ENCODE measurements at places on chromosomes 5 and 9. TPM values are rescaled to one million over a fixed set of nuclear protein-coding genes. Genes with fewer than 3 reads are reported as not detected.

The PCDHB13 gene
- total RNA-seq = 9.8 TPM

The ZDHHC11B gene
- total RNA-seq = 0.39 TPM

The LCN10 gene
- 8.8 TPM for total RNA-seq

The PHPT1 gene
- 64.2 TPM for total RNA-seq

The PHYHD1 gene
- 42.7 TPM for total RNA-seq

The SHOC1 gene
- total RNA-seq = not detected

The PCDHB4 gene
- 14.5 TPM for total RNA-seq

The PCDHB10 gene
- 10.4 TPM for total RNA-seq

The NADK2 gene
- 20.1 TPM for total RNA-seq

The SCGB3A2 gene
- not detected for total RNA-seq

The PTBP3 gene
- total RNA-seq = 46.5 TPM

The KIAA0825 gene
- total RNA-seq = 9.2 TPM

The IFNA17 gene
- not detected for total RNA-seq

The SVEP1 gene
- 53.8 TPM for total RNA-seq

The PCSK1 gene
- total RNA-seq = 0.22 TPM

The TLE4 gene
- total RNA-seq = 28.2 TPM

DNA sequence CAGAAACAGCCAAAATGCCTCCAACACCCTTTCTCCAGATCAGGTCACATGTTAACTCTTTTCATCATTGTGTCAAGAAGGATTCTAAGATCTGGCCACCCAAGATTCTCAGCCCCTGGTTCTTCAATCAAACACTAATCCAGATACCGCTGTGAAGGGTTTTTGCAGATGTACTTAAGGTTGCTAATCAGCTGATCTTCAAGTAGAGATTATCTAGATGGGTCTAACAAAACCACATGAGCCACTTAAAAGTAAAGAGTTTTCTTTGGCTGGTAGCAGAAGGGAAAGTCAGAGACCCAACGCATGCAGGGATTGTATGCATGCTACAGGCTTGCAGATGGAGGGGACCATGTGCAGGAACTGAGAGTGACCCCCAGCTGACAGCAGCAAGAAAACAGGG is 267.9 kb downstream of the CDK5RAP2 start:
- H3K4me1 ChIP-seq = no peaks in the 10 kb centered on the region
- DNase-seq = no peak
- no peak overlapping the region for H3K4me3 ChIP-seq
- no peak overlapping the region for H3K27ac ChIP-seq
- H3K36me3 ChIP-seq = no peaks in the 10 kb centered on the region

- H3K27ac ChIP-seq = no peak overlapping the region
- H3K4me3 ChIP-seq = no peak overlapping the region
- H3K27me3 ChIP-seq = no peaks in the 10 kb centered on the region
- H3K36me3 ChIP-seq = no peaks in the 10 kb centered on the region
- H3K4me1 ChIP-seq = no peaks in the 10 kb centered on the region
- no peak for DNase-seq
These were observed 222.1 kb downstream of the SYK start for GRCh38 chr9:91023741-91024140.

- H3K27me3 ChIP-seq = no peaks in the 10 kb centered on the region
- no peaks in the 10 kb centered on the region for H3K36me3 ChIP-seq
- no peak for DNase-seq
- H3K27ac ChIP-seq = no peak overlapping the region
These were observed 174.3 kb downstream of the MRPS30 start for GRCh38 chr5:44983006-44983405.

DNA sequence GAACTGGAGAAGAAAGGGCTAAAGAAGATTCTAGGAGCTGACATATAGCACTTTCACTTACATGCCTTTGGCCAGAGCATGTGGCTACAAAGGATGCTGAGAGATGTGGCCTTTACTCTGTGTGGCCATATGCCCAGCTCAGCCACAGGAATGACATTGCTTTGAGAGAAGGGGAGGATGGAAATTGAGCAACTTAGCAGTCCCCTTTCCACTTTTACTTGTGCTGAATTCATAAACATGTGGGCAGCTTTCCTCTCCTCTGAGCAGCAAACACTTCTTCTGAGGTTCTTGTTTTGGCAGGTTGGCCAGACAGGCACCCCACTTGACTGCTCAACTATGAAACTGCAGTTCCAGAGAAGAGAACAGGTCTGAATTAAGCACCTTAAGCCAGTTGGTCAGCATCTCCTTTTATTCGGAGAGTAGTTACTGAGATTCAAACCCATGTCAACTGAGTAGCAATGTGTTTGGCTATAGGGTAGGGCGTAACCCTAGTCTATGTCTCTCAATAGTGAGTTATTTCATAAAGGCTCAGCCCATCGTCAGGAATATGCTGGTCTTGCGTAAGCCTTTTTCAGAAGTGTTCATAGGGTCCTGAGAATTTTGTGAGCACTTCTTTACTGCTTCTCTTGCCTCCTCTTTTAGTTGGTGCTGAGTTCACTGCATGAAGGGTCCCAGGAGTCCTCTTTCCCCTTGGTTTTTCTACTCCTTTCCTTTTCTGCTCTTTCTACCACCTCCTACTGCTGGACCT is 134.5 kb downstream of the PALM2AKAP2 start:
- no peaks in the 10 kb centered on the region for H3K27me3 ChIP-seq
- H3K36me3 ChIP-seq = no peaks in the 10 kb centered on the region
- DNase-seq = no peak
- no peak overlapping the region for H3K4me3 ChIP-seq
- no peak overlapping the region for H3K27ac ChIP-seq
- H3K4me1 ChIP-seq = no peaks in the 10 kb centered on the region

- no peaks in the 10 kb centered on the region for H3K27me3 ChIP-seq
- H3K36me3 ChIP-seq = no peaks in the 10 kb centered on the region
- H3K27ac ChIP-seq = peak overlapping the region; percentile 86
- DNase-seq = no peak
- H3K4me3 ChIP-seq = no peak overlapping the region
These were observed 65.3 kb upstream of the PLPP1 start for GRCh38 chr5:55600086-55600485.

DNA sequence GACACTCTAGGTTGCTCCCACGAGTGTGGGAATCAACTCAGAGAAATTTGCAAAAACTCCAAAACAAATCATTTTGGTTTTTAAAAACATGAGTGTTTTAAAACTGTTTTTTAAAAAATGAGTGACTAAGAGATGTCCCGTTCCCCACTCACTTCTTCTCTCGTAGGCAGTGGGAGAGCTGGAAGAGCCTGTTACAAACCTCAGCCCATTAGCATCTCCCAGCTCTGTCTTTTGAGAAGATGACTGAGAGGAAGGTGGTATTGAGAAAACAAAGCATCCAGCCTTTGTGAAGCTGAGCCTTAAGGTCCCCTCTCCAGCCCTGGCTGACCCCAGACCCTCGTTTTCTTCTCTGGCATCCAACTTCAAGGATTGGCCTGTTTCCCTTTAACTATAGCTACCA is 4.7 kb upstream of the ANKRD33B start:
- DNase-seq = no peak
- H3K4me3 ChIP-seq = no peak overlapping the region
- peaks cover 23% of the 10 kb centered on the region for H3K4me1 ChIP-seq

DNA sequence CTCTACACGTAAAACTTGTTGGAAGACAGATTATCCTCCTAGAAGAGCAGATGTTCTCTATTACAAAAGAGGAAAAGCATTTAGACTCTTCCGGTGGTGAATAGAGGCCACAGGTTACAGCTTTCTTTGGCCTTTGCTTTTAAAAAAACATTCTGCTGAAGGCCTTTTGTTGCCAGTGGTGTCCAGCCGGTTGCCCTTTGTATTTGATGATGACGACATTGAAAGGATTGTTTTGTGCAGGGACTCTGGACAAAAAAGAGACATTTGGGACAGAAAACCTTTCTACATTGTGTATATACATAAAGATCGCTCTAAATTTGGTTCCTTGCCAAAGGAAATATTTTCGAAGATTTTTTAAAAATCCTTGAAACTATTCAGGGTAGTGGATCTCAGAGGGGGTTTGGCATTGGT is 180.3 kb downstream of the C9orf152 start:
- no peaks in the 10 kb centered on the region for H3K27me3 ChIP-seq
- DNase-seq = peak; percentile 38
- no peaks in the 10 kb centered on the region for H3K4me1 ChIP-seq
- H3K27ac ChIP-seq = no peak overlapping the region

GRCh38 chr9:93505541-93506132 is 52.3 kb upstream of the FAM120AOS start:
- peaks cover 7% of the 10 kb centered on the region for H3K4me1 ChIP-seq
- H3K27ac ChIP-seq = no peak overlapping the region
- no peaks in the 10 kb centered on the region for H3K27me3 ChIP-seq
- DNase-seq = no peak

DNA sequence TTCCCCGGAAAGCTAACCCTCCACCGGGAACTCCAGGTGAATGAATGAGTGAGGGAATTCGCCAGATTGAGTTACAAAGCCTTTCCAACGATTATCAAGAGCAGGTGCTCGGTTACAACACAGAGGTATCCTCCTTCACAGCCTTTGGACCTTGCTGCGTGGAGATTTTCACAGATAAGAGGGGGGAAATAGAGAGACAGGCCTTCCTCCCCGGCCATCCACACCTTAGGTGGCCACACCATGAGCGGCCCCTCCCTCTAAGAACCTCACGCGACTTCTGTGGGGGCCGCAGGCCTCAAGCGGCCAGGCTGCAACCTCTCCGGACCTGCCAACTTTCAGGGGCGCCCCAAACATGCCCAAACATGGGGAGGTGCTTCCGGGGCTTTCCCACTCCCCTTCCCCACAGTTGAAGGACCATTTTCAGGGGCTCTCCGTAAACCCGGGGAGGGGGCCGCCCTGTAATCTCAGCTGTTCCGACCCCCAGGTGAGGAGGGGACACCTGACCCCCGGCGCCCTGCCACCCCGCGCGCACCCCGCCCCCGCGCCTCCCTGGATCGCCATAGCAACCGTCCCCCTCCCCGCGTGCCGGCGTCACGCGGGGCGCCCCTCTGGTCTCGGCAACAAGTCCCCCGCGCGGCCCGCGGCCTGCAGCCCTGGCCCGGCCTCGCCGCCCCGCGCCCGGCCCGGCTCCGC is 603 bp downstream of the DENND1A start:
- H3K4me3 ChIP-seq = peak overlapping the region; percentile 56
- H3K4me1 ChIP-seq = no peaks in the 10 kb centered on the region
- no peaks in the 10 kb centered on the region for H3K36me3 ChIP-seq
- H3K27ac ChIP-seq = peak overlapping the region; percentile 44

GRCh38 chr9:115456515-115456914 is 338.6 kb upstream of the TNC start:
- no peaks in the 10 kb centered on the region for H3K27me3 ChIP-seq
- H3K36me3 ChIP-seq = no peaks in the 10 kb centered on the region
- DNase-seq = no peak

GRCh38 chr9:130766927-130767307 is 68.1 kb upstream of the ABL1 start:
- DNase-seq = no peak
- peak overlapping the region; percentile 74 for H3K27ac ChIP-seq
- H3K4me1 ChIP-seq = peaks cover 25% of the 10 kb centered on the region
- H3K4me3 ChIP-seq = no peak overlapping the region

GRCh38 chr5:39068099-39068498 is 6.1 kb downstream of the RICTOR start:
- no peaks in the 10 kb centered on the region for H3K4me1 ChIP-seq
- DNase-seq = no peak
- no peak overlapping the region for H3K27ac ChIP-seq
- H3K4me3 ChIP-seq = no peak overlapping the region
- no peaks in the 10 kb centered on the region for H3K27me3 ChIP-seq

- H3K4me3 ChIP-seq = no peak overlapping the region
- no peaks in the 10 kb centered on the region for H3K4me1 ChIP-seq
- no peaks in the 10 kb centered on the region for H3K36me3 ChIP-seq
- H3K27ac ChIP-seq = peak overlapping the region; percentile 44
These were observed 25.3 kb downstream of the YIPF5 start for GRCh38 chr5:144144956-144145751.

DNA sequence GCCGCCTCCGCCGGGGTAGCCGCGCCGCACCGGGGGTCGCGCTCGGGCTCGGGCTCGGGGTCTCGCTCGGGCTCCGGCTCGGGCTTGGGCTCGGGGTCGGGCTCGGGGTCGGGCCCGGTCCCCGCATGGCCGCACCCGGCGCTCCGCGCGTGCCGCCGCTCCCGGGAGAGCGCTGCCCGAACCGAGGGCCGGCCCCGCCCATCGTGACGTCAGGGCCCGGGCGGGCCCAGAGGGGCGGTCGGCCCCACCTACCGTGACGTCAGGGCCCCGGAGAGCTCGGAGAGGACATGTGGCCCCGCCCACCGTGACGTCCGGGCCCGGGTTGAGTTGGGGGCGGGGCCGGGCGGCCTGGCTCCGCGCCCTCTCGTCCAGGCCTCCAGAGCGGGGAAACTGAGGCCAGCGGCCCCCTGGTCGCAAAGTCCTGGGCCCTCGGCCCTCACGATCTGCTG is at the start of gene NSMF:
Gene NSMF, minus strand, starts transcription at position 183 of the 449 bp plus-strand sequence. CDS start 232 bp downstream, outside the sequence.
- H3K27me3 ChIP-seq = no peaks in the 10 kb centered on the region
- peak within 1 kb of the TSS; percentile 94 for H3K27ac ChIP-seq
- no peaks in the 10 kb centered on the region for H3K4me1 ChIP-seq
- peak; percentile 92 for DNase-seq
- no peaks in the 10 kb centered on the region for H3K36me3 ChIP-seq

GRCh38 chr9:93316726-93317494 is 133.0 kb downstream of the WNK2 start:
- no peaks in the 10 kb centered on the region for H3K4me1 ChIP-seq
- no peak overlapping the region for H3K27ac ChIP-seq
- H3K27me3 ChIP-seq = no peaks in the 10 kb centered on the region
- DNase-seq = no peak

GRCh38 chr9:126784401-126784800 is 20.4 kb upstream of the ZBTB43 start:
- H3K4me3 ChIP-seq = no peak overlapping the region
- no peaks in the 10 kb centered on the region for H3K36me3 ChIP-seq
- DNase-seq = no peak
- peaks cover 8% of the 10 kb centered on the region for H3K4me1 ChIP-seq
- no peaks in the 10 kb centered on the region for H3K27me3 ChIP-seq
- no peak overlapping the region for H3K27ac ChIP-seq

GRCh38 chr5:95786821-95787418 is 35.6 kb downstream of the GLRX start:
- no peak overlapping the region for H3K27ac ChIP-seq
- no peak overlapping the region for H3K4me3 ChIP-seq
- H3K4me1 ChIP-seq = no peaks in the 10 kb centered on the region
- no peaks in the 10 kb centered on the region for H3K27me3 ChIP-seq
- no peaks in the 10 kb centered on the region for H3K36me3 ChIP-seq

DNA sequence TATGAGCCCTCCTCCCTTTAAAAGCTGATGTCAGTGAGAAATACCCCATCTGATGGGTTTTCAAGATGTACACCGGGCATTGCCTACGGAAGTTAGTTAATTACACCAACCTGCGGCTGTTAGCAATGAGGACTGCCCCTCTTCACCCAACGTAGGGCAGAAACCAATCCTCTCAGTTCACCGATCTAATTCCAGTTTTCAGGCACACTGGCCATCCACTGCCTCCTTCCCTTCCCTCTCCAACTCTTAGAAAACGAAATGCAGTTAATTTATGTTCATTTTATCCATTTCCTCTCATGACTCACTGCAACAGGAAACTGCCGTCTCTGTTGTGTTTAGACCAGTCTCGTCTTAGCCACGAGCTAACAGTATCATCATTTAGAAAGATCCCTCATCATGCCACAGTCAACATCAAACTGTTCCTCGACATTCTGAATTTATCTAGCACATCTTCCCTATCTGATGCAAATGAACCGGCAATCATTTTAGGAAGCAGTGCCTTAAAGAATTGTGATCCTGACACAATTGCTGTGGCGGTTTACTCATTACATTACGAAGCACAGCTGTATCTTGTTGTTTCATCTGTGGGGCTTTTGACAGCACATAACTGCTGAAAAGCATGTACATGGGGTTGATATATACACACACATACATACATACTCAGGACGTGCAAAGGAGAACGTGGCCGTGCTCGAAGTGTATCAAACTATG is 168.6 kb downstream of the EFNA5 start:
- H3K36me3 ChIP-seq = no peaks in the 10 kb centered on the region
- H3K4me3 ChIP-seq = no peak overlapping the region
- no peak for DNase-seq
- no peaks in the 10 kb centered on the region for H3K4me1 ChIP-seq
- no peaks in the 10 kb centered on the region for H3K27me3 ChIP-seq
